ENCODE measurements at places on chromosomes 7 and 10.

DNA sequence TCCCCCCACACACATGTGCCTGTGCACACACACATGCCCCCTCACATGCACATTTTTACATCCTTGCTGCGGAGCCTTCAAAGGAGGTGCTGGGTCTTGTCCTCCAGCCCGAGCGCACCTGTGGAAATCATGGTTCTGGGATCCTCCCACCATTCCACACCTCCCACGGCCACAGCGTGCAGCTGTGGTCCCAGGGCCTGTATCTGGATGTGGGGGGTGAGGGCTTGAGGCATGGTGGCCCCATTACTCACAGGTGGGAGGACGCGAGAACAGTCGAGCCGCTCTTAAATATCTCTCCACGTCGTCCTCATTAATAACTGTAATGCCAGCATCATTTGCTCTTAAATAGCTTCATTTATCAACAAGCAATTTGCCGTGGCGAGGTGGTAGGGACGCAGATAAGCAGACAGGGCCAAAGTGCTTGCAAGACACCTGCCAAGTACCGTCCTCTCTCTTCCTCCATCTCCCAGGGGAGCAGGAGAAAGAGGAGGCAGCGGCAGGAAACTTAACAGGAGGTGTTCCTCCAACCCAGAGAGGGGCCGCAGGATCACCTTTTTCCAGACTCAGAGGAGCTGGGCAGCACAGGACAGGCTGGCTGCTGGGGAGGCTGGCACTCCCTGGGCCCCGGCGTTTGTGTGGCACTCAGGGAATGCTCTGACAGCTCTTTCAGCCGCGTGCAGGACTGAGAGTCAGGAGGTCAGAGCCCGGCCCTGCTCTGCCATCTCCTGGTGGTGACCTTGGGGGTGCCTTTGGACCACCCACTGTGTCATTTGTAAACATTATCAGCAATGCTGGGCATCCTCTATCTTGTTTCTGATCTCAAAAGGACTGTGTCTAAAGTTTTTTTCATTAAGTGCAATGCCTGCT is 87.4 kb downstream of the CDH23 start:
- DNase-seq, result no peak
- no peaks in the 10 kb centered on the region for H3K4me1 ChIP-seq
- no peak overlapping the region for H3K4me3 ChIP-seq
- H3K36me3 ChIP-seq, result no peaks in the 10 kb centered on the region

GRCh38 chr10:14583252-14583651 is 191.4 kb downstream of the FAM107B start:
- peaks cover 66% of the 10 kb centered on the region for H3K4me1 ChIP-seq
- no peak for DNase-seq
- no peaks in the 10 kb centered on the region for H3K36me3 ChIP-seq
- no peak overlapping the region for H3K4me3 ChIP-seq

DNA sequence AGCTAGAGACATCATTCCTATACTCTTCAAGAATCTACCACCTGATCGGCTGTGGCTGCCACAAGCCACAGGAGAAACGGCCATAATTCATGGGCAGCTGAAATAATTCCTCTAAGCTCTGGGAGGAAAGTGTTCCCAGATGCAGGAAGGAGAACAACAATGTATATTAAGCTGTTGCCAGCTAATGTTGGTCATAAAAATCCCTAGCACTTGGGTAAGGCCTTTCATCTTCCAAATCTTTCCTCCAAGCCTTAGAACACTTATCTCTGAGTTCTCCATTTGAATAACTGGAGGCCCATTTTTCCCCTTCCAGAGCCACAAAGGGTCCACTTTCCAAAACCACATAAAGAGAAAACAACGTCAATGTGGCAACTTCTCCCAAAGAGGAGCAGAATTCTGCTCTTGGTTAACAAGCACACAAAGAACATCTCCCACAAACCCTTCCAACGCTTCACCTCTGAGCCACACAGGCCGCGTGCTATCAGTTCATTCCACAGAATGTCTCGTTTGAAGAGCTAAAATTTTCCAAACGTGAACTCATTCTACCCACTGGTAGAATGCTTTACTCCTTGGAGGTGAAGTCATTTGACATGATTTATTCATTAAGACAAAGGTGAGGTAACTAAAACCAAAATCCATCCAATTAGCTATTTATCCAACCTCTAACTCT is 11.2 kb downstream of the KCNMA1 start:
- H3K4me3 ChIP-seq, result no peak overlapping the region
- H3K4me1 ChIP-seq, result peaks cover 13% of the 10 kb centered on the region
- DNase-seq, result no peak
- H3K36me3 ChIP-seq, result no peaks in the 10 kb centered on the region
- H3K27me3 ChIP-seq, result no peaks in the 10 kb centered on the region

DNA sequence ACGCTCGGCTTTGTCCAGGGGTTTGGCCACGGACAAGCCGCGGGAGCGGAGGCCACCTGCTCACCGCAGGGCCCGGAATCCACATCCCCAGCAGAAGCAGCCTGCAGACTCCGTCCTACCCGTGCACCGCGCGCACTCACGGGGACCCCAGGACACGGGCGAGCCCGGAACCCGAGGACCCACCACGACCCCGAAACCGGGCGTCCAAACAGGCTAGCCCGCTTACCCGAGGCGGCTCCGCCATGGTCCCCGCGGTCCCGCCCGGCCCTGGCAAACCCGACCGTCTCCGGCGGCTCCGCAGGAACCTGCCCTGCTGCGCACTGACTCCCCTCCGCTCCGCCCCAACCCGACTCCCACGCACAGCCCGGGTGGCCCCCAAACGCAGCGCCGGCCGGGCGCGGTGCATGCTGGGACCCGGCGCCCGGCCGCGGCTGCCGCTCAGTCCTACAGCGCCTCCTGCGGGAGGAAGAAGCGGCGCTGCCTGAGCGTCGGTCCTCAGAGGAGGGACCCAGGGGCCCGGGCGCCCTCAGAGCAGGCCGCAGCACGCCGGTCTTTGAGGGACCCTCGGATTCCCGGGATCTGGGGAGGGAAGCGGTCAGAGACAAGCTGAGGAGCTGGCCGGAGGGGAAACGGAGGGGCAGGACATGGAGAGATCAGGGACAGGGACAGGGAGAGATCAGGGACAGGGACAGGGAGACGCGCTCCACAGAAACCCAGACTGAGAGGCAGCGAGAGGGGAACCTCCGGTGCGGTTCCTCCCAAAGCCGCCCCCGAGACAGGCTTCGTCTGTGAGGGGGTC is at the start of gene ZNF786:
Gene ZNF786 (minus strand): TSS at position 322 of the 799 bp plus-strand sequence. CDS start 78 bp downstream, at position 244.
- H3K4me3 ChIP-seq, result peak within 1 kb of the TSS; percentile 94
- no peaks in the 10 kb centered on the region for H3K27me3 ChIP-seq
- peak; percentile 92 for DNase-seq
- peaks cover 20% of the 10 kb centered on the region for H3K4me1 ChIP-seq

DNA sequence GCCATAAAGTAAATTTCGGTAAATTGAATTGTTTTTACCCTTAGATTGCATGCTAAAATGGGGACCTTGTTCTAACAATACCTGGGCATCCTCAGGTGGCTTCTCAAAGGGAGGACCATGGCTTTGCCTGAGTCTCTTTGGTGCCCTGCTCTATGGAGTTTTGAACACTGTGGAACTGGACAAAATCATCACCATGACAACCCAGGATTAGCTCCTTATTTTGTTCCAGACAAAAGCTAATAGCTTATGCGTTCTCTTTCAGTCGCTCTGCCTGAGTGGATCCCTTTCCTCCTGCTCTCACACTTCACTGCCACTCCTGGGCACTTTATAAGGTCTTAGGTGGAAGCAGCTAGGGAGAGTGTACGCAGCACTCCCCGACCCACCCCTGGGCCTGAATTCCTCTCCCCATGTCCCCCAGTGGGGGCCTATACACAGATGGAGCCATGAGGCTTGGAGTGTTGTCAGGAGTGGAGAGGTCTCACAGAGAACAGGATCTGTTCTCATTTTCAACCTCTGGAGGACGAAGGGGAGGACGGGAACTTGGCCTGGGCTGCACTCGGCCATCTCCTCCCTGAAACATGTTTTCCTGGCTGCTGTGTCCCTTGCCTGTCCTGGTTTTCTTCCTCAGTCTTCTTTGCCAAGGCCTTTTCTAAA is 19.0 kb downstream of the ADCYAP1R1 start:
- peak; percentile 14 for DNase-seq
- no peak overlapping the region for H3K27ac ChIP-seq
- H3K4me1 ChIP-seq, result no peaks in the 10 kb centered on the region
- H3K27me3 ChIP-seq, result no peaks in the 10 kb centered on the region

DNA sequence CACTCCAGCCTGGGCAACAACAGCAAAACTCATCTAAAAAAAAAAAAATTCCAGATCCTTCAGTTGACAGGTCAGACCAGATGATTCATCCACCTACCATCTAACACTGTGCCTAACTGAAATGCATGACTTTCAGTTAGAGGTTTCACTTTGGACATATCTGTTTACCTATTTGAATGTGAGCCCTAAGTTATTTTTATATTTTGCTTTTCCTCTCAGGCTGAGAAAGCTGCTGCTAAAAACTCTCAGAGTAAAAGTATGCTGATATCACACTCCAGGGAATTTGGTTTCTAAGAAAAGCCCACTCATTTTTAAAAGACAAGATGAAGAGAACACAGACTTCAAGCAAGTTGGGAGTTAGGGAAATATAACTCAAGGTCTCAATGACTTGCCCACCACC is 126.0 kb downstream of the SGMS1 start:
- H3K4me1 ChIP-seq, result peaks cover 7% of the 10 kb centered on the region
- no peak for DNase-seq
- no peak overlapping the region for H3K27ac ChIP-seq
- H3K27me3 ChIP-seq, result no peaks in the 10 kb centered on the region
- H3K36me3 ChIP-seq, result no peaks in the 10 kb centered on the region

- H3K27ac ChIP-seq, result no peak overlapping the region
- H3K4me1 ChIP-seq, result no peaks in the 10 kb centered on the region
- no peaks in the 10 kb centered on the region for H3K36me3 ChIP-seq
- DNase-seq, result no peak
- H3K4me3 ChIP-seq, result no peak overlapping the region
Observed at GRCh38 chr7:155879592-155879991, 67.3 kb upstream of the SHH start.

GRCh38 chr7:156095908-156096539 is 283.8 kb upstream of the SHH start:
- H3K27me3 ChIP-seq, result peaks cover 9% of the 10 kb centered on the region
- no peak for DNase-seq
- H3K27ac ChIP-seq, result no peak overlapping the region
- H3K4me1 ChIP-seq, result no peaks in the 10 kb centered on the region
- H3K36me3 ChIP-seq, result no peaks in the 10 kb centered on the region
- no peak overlapping the region for H3K4me3 ChIP-seq

DNA sequence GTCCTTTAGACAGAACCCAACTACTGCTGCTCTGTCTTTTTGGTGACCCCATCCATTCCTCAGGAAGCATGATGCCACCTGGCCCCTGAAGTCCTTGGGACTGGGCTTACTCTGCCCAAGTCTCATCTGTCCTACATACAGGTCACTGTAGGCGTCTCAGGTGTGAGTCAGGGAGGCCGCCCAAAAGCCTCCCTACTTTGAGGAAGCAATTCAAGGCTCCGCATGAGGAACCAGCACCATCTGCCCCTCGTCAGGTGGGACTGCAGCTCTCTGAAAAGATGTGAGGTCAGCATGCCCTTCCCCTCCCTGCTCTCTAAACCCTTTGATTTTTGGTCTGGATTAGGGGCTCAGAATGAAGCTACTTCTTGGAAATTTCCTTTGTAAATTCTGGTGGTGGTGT is 354.8 kb downstream of the CXCL12 start:
- H3K4me1 ChIP-seq, result peaks cover 8% of the 10 kb centered on the region
- H3K36me3 ChIP-seq, result no peaks in the 10 kb centered on the region
- H3K4me3 ChIP-seq, result no peak overlapping the region
- no peak for DNase-seq
- no peaks in the 10 kb centered on the region for H3K27me3 ChIP-seq

GRCh38 chr7:51340029-51340838 is 23.6 kb upstream of the COBL start:
- H3K36me3 ChIP-seq, result no peaks in the 10 kb centered on the region
- no peaks in the 10 kb centered on the region for H3K27me3 ChIP-seq
- DNase-seq, result no peak
- no peak overlapping the region for H3K27ac ChIP-seq
- no peaks in the 10 kb centered on the region for H3K4me1 ChIP-seq

DNA sequence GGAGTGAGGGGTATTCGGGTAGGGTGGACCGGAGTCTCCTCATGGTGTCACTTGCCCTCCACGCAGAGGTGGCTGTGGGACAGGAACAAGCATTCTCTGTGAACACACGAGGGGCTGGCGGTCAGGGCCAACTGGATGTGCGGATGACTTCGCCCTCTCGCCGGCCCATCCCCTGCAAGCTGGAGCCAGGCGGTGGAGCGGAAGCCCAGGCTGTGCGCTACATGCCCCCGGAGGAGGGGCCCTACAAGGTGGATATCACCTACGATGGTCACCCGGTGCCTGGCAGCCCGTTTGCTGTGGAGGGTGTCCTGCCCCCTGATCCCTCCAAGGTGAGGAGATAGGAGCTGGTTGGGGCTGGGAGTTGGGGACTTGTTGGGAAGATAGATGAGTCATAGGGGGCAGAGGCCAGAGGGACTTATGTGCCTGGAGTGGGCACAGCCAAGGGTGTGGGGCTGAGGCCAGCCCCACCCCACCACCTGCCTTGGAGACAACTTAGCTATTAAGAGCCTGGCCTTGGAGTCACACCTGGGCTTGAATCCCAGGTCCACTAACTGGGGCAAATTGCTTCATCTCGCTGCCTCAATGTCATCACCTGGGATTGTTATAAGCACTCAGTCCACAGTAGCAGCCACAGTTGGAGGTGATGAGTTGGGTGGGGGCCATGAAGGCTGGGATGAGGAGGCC is 13.9 kb downstream of the FLNC start:
- DNase-seq, result no peak
- no peaks in the 10 kb centered on the region for H3K4me1 ChIP-seq
- no peak overlapping the region for H3K27ac ChIP-seq
- no peaks in the 10 kb centered on the region for H3K36me3 ChIP-seq
- H3K27me3 ChIP-seq, result no peaks in the 10 kb centered on the region

DNA sequence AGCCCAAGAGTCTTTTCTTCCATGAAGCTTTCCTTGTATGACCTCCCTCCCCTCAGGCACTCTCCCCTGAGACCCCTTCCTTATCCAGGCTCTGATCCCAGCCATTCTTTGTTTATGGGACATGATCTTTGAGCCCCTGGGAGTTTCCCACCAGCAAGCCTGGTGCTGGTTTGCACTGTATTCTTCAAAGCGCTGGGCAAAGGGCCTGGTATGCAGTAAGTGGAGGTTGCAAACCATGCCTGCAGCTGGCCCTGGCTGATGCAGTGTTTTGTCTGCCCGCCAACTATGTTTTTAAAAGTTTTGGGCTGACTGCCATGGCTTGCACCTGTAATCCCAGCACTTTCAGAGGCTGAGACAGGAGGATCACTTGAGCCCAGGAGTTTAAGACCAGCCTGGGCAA is 6.8 kb upstream of the NODAL start:
- no peaks in the 10 kb centered on the region for H3K4me1 ChIP-seq
- DNase-seq, result no peak
- no peaks in the 10 kb centered on the region for H3K27me3 ChIP-seq
- H3K4me3 ChIP-seq, result no peak overlapping the region
- no peak overlapping the region for H3K27ac ChIP-seq

Data from lower lobe of right lung (tissue), 2 donors.